CD4-positive, alpha-beta T cell treated with Interferon alpha-2 for 1 hour (primary cell): ENCODE measurements at places on chromosomes 5 and 9.

DNA sequence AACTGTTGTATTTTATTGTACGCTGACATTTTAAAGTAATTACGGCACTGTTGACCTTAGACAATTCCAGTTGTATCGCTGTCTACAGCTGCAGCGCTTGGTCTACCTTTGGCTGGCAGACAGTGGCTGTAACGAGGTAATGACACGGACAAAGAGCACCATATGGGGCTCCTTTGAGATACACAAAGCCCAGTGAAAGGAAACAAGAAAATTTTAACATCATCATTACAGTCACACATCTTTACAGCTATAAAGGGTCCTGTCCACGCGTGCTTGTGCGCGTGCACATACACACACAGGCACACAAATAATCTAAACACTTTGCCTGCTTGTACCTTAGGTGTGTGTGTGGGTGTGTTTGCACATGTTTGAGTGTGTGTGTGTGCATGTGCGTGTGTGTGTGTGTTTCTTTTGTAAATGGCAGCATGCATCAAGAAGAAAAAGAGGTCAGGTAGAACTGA lies 946.0 kb downstream of the NR2F1-AS1 start:
- no peak for DNase-seq

GRCh38 chr9:124454791-124455443 lies 4.7 kb downstream of the ADGRD2 start:
- DNase-seq, result no peak

DNA sequence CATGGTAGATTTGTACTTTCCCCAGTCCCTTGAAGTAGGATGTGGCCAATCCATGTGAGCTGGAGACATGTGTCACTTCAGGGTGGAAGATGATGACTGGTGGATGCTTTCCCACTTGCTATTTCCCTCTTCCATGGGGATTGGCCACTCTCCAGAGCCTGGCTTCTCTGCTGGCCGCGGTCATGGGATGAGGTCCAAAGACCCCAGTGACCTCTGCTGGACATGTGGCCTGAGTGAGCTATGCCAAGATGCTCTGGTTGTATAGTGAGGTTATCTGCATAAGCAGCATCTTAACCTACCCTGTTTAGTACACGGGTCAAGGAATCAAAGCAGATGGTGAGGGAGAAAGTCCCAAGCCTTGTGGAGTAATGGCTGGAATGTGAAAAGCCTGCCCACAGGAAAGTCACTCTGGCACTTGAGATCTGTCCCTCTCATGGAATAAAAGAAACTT lies 47.1 kb downstream of the SH3PXD2B start:
- no peak for DNase-seq

DNA sequence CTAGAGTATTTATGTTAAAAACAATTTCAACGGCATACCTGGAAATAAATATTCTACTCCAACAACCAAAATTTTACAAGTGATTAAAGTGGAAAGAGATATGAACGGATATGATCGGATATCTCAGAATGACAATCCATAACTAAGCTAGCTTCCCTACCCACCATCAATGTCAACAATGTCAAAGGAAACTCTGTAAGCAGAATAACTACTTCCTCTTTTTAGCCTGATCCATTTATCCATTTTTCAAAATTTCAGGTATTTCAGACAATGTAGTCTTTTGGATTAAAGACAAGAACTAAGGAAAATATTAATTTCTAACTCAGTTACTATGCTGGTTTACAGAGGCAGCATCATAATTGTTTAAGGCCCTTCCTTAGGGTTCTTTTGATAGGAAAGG lies 188.7 kb downstream of the DENND1A start:
- no peak for DNase-seq

- peak; percentile 83 for DNase-seq
Measured at GRCh38 chr9:127578952-127579853, 32.9 kb upstream of the STXBP1 start.

DNA sequence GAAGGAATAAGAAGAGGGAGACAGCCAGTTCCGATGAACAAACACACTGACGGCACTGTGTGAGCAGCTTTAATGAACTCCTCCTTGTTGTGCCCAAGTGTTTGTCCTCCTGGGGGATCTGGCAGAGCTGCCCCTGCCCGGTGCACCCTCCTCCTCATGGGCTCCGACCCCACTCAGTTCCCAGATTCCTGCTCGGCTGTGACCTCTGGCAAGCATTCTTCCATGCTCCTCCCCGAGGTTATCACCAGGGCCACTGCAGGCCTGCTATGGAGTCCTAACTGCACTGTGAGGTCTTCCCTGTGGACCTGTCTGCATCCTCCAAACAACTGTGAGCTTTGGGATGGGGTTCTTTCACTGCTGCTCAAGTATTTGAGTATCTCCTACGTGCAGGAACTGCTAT lies 142.2 kb downstream of the DCP2 start:
- DNase-seq, result no peak

GRCh38 chr9:89078860-89079259 lies 87.6 kb downstream of the S1PR3 start:
- no peak for DNase-seq

DNA sequence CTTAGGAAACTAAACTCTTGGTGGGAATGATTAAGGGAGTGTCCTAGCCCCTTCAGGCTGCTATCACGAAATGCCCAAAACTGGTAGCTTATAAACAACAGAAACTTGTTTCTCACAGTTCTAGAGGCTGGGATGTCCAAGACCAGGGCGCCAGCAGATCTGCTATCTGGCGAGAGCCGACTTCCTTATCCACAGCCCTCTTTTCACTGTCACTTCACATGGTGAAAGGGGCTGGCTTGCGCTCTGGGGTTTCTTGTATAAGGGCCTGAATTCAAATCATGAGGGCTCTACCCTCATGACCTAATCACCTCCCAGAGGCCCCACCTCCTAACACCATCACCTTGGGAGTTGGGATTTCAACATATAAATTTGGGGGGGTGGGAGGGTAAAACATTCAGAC lies 49.1 kb downstream of the IPPK start:
- DNase-seq, result no peak

- no peak for DNase-seq
Measured at GRCh38 chr9:75000835-75001234, 27.3 kb downstream of the CARNMT1 start.

- DNase-seq, result no peak
Measured at GRCh38 chr5:980001-980588, 28.5 kb upstream of the NKD2 start.

- DNase-seq, result no peak
Measured at GRCh38 chr9:10232352-10232930, 380.4 kb downstream of the PTPRD start.

GRCh38 chr9:120387257-120388002 lies 192.5 kb downstream of the CDK5RAP2 start:
- no peak for DNase-seq
